Inflammatory macrophage treated with lipopolysaccharide for 4 hours (primary cell): ENCODE measurements at places on chromosomes 7 and 10.

DNA sequence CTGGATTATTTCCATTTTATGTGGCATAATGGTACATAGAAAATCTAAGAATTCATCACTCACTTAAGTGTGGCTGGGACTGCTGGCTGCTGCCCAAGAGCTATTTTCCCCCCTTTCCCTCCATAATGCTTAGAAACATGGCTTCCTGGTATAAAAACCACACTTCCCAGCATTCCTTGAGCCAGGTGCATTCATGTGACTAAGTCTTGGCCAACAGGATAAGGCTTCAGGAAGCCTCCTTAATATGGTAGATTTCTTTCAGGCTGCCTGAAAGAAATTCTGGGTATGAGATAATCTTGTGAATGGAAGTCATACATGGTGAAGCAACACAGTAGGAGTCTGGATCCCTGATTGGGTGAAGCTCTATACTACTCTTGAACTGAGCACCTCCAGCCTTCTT lies 178.0 kb downstream of the JAZF1 start:
- DNase-seq = no peak

DNA sequence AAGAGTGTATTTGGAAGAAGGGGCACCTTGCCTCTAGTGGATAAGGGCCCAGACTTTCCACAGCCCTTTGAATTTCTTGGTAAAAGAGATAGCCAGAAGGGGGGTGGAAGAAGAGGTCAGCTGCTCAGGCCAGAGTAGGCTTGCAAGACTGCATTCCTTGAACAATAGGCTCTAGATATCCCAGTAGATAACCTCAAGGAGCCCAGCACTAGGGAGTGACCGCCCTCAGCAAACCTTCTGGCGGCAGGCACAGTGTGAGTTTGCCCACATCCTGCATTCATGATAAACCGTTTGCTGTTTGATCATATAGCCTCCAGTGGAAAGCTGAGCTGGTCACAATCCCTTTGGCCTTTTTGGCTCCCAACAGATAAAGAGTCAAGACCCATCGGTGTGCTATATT lies 70.5 kb downstream of the NPY start:
- no peak for DNase-seq

GRCh38 chr10:78382772-78383171 lies 349.1 kb downstream of the RPS24 start:
- DNase-seq = no peak

DNA sequence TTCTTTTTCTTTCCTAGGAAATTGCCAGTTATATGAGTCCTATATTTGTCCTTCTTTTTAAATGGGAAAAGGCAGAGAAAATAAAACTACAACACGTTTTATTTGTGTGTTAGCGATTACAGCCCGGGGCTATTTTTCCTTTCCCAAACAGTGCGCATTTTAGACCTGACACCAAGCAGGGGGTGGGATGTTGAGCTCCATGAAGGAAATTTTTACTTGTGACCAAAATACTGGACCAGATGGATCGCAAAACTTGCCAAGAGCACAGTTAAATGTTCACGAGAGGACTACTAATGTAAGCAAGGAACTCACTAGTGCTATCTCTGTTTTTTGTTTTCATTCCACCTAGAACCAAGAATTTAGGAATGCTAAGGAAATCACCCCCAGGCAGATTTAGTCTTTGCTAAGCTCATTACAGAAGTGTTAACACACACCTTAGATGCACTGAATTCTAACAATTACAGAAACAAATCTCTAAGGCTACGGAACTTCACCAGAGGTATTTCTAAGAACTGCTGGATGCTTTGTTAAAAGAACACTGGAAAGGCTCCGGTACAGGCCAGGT lies 114.8 kb downstream of the JAZF1 start:
- DNase-seq = no peak

GRCh38 chr10:118956802-118957442 lies 72.6 kb upstream of the NANOS1 start:
- DNase-seq = no peak

- no peak for DNase-seq
Measured at GRCh38 chr7:7292608-7293007, 110.3 kb downstream of the C1GALT1 start.

- DNase-seq = no peak
Measured at GRCh38 chr10:74117738-74118137, 32.9 kb downstream of the AP3M1 start.

DNA sequence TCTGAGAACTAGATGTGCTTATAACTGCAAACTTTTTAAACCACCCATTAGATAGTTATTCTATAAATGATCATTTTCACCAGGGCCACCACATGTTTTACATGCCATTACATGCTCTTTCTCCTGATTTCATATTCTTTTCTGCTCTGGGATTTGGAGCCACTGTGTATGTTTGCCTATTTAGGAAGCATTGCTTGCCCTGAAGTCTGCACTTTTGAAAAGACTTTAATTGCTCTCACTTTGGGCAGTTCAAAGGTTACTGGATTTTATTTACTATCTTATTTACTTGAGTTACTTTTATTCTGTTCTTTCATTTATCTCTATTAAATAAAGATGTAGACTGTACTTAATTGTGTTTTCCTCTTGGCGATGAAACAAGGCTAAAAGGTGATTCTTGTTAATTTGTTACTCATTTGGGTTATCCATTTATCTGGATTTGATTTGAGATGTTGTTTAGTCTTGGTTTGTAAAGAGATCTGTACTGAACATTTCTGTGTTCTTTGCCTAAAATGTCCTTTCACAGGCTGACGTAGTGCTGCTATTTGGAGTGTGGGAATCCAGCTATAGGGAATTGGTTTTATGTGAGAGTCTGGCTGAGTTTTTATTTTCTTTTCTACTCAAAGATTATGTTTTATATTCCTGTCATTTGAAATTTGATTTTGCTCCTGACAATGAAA lies 88.8 kb downstream of the SUGCT start:
- DNase-seq = no peak

DNA sequence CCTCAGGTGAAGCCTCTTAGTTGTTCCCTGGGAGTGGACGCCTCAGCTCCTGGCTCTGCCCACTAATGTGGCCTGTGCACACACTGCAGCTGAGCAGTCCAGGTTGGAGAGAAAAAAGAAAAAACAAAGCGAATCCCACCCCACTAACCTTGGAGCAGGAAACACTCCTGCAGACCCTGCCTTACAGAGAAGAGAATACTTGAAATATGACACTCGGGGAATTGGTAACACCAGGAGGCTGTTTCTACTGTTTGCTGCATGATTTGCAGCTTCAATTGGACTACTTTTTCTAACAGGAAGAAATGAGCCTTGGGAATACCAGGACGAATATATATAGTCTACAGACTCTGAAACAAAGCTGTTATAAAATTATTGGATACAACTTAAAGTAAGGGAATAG lies 22.2 kb downstream of the CDHR3 start:
- no peak for DNase-seq

GRCh38 chr7:113976508-113976907 lies 57.7 kb upstream of the PPP1R3A start:
- no peak for DNase-seq

- DNase-seq = no peak
Measured at GRCh38 chr7:142356166-142356565, 98.3 kb upstream of the PRSS58 start.

DNA sequence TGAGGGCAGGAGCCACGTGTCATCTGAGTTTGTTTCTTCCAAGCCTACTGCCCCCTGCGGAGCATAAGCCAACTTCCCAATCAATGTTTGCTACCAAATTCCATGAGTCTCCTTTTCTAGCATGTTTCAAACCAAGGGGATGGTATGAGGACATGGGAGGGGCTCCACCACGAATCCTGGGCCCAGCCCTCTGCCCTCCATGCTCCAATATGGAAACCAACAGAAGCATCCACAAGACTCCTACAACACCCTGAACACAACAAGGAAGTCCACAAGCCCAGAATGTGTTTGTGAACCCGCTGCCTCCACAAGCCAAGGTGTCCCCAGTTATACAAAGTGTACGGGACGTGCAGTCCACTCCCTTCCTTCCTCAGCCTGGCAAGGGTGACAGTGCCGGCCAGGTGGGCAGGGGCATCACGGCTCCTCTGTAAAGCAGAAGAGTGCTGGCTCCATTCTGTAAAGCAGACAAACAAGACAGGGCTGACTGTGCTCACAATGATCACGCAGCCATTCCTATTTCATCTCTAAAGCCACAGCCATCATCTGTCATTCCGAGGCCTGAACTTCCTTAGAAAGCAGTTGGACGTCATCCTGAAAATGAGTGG lies 466.1 kb downstream of the PTPRN2 start:
- DNase-seq = no peak

- DNase-seq = peak; percentile 93
Measured at GRCh38 chr10:89332123-89332633, 4.4 kb downstream of the IFIT3 start.

GRCh38 chr10:78787125-78787524 lies 281.6 kb upstream of the ZMIZ1 start:
- DNase-seq = no peak

- DNase-seq = no peak
Measured at GRCh38 chr7:40881405-40881926, 746.7 kb downstream of the SUGCT start.

- DNase-seq = no peak
Measured at GRCh38 chr10:73917566-73918305, 6.8 kb downstream of the PLAU start.

DNA sequence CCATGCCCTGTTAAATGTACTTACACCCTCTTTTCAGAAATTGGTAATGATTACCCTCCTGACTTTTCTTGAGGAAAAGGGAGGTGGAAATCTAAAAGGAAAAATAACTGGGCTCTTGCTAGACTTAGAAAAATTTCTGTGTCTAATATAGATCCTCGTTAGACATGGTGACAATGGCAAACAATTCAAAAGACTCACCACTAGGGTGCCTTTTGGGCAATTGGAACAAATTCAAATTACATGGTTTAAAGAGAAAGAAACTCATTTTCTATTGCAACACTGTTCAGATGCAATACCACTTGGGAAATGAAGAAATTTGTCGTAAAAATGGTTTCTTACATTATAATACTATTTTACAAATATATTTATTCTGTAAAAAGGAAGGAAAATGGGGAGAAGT lies 950.1 kb downstream of the GRM8 start:
- DNase-seq = no peak

GRCh38 chr7:136324073-136324704 lies 347.0 kb upstream of the MTPN start:
- DNase-seq = no peak

GRCh38 chr10:94485094-94485493 lies 60.5 kb upstream of the HELLS start:
- no peak for DNase-seq

GRCh38 chr7:116862951-116863670 lies 724 bp downstream of the CAPZA2 start:
- peak; percentile 70 for DNase-seq

- DNase-seq = no peak
Measured at GRCh38 chr7:55240418-55241142, 124.6 kb upstream of the LANCL2 start.

- DNase-seq = peak; percentile 94
Measured at GRCh38 chr10:110225756-110226542, 18.5 kb downstream of the MXI1 start.

GRCh38 chr7:131231381-131232220 lies 96.1 kb upstream of the MKLN1 start:
- DNase-seq = peak; percentile 84

DNA sequence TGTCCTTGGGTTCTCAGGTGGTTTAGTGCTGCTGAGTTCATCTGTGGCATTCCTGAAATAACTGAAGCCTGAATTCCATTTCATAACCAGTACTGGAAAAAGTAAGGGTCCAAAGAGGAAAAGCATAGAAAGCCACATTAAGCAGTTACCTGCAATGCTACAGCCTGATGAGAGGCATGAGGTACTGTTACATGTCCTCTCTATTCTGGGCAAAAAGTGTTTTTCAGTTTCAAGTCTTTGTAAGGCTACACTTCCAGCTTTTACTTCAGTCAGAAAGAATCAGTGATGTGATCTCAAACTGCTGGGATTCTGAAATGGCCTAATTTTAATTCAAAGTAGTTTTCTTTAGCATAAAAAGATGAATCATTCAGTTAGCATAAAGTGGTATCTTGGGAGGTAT lies 369.5 kb downstream of the PHF14 start:
- no peak for DNase-seq

DNA sequence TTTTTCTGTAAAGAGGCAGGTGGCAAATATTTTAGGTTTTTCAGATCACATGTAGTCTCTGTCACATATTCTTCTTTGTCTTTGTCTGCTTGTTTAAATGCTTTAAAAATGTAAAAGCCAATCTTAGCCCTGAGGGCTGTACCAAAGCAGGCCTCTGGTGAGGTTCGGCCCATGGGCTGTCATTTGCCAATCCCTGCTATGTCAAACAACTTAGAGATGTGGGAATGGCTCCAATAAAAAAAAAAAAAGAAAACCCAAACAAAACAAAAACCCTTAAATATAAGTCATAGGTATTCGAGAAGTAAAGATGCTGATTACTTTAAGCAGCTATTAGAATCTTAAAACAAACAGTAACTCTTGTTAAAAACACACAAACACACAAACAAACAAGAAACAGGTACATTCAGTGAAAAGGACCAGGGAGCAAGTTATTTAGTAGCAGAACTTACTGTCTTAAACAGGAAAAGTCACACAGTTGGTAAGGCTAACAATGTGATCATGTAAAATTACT lies 61.4 kb upstream of the NAMPT start:
- DNase-seq = no peak

DNA sequence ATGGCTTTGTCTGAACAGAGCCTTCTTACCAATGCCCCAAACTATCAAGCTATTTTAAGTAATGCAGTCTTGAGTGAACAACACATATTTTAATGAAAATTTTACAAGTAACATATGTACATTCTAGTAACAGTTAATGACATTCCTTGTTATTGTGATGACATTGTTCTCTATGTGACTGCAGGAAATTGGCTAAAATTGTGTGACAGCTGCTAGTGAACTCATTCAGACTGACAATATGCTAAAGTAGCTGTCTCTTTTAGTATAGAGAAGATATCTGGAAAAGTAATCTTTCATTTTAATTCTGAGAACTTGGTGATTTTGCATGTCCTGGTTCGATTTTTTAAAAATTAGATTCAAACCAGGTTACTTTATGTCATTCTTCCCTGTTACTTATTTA lies 259.8 kb upstream of the MAGI2 start:
- DNase-seq = no peak

DNA sequence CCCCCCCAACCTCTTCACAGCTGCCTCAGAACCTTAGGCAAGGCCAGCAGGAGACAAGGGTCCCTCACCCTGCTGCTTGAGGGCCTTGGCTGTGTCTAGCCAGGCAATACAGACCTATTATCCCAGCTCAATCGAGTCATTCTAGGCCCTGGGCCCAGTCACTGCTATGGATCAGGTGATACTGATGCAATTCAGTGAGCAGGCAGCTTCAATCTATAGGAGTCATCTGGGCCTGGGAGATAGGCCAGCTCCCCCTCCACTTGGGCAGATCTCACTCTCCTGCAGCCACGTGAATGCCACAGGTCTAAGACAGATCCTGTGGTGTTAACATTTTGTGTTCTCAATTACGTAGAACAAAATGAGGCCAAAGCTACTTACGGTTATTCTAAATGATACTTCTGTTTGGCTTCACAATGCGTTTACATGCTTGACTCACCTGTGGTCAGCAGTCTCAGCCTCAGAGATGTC lies 68.0 kb upstream of the LRRC4 start:
- no peak for DNase-seq

- no peak for DNase-seq
Measured at GRCh38 chr10:68428396-68429104, 21.5 kb upstream of the RUFY2 start.
